ENCODE measurements at places on chromosomes 6 and 20.

DNA sequence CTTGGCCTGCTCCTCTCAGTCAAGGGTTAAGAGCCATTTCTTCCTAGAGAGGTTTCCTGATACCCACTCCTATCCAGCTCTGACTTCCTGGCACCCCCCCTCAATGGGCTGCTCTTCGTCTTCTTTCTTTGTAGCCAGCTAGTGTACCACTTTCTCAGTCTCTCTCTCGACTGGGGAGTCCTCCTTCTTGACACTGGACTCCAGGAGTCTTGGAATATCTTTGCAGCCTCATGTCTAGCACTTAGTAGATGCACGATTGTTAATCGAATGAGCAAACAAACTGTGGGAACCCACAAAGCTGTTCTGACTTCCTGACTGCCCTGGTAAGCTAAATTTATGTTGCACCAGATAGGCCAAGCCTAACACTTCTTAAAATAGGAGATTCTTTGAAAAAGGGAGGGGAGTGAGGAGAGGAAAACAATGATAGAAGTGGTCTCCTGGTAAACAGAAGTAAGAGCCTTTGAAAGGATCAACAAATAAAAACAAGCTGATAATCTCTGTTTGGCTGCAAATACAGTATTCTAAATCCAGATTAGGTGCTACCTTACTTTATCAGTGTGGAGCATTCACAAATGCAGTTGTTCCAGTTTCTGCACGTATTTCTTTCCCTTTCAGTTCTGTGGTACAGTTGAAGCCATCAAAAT is 160.1 kb upstream of the CITED2 start:
- no peak for DNase-seq

- DNase-seq, result peak; percentile 78
Observed at GRCh38 chr6:56637640-56638039, 5.0 kb downstream of the DST start.

DNA sequence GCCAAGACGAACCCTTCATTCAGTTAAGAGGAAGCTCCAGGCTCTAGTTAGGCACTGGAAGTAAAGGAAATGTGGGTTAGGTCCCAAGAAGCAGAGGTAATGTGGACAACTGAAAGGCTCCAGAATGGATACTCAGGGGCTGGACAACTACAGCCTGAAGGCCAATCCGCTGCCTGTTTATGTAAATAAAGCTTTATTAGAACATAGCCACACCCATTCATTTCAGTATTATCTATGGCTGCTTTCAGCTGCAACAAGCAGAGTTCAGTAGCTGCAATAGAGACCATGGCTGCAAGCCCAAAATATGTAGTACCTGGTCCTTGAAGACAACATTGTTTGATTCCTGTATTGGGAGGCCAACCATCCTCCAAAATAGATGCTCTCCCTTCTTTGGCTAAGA is 100.8 kb upstream of the MRPS10 start:
- no peak for DNase-seq

DNA sequence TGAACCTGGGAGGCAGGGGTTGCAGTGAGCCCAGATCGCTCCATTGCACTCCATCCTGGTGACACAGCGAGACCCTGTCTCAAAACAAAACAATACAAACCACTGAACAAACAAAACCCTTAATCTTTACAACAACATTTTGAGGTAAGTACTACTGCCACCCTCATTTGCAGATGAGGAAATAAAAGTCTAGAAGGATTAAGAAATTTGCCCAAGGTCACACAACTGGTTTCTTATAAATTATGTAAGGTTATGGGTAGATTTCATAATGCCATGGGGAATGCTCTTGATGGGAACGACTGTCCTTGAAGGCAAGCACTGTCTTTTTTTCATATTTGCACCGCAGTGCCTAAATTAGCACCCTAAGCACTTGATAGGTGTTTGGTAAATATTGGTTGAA is 13.8 kb upstream of the B4GALT5 start:
- DNase-seq, result no peak

Data from fibroblast of skin of back (primary cell).